Activated CD8-positive, alpha-beta memory T cell treated with anti-CD3 and anti-CD28 coated beads for 36 hours (primary cell): ENCODE measurements at places on chromosomes 4 and X. TPM values are rescaled to one million over a fixed set of nuclear protein-coding genes. Genes with fewer than 3 reads are reported as not detected.

GRK4 gene
- total RNA-seq, result 5.3 TPM

NUP62CL gene
- total RNA-seq, result 3.7 TPM

CTAG2 gene
- 48.2 TPM for total RNA-seq

BEX1 gene
- 0.44 TPM for total RNA-seq
